ENCODE measurements at places on chromosomes 2 and 18.

DNA sequence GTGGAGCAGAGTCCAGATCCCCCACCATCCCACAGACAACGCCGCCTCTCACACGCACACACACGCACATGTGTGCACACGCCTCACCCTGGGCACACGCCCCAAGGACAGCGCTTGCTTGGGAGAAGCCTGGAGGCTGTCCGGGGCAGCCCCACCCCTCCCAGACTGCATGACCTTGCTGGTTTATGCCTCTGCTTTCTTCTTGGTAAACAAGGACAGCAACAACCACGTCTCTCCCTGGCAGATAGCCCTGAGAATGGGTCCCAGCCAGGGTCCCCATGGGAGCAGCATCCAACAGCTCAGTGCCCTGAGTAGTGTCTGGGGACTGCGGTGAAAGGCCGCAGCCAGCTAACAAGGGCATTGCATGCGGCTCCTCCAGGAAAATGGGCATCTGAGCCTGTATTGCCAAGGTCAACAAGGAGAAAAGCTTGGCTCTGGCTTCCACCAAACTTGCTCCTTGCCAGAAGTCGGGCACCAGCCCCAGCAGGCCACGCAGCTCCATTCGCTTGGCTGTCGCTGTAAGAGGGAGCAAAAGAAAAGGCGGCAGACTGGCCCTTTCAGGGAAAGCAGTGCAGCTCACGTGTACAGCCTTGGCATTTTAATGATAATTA, 234.6 kb downstream of the EIPR1 start:
- no peak for DNase-seq

DNA sequence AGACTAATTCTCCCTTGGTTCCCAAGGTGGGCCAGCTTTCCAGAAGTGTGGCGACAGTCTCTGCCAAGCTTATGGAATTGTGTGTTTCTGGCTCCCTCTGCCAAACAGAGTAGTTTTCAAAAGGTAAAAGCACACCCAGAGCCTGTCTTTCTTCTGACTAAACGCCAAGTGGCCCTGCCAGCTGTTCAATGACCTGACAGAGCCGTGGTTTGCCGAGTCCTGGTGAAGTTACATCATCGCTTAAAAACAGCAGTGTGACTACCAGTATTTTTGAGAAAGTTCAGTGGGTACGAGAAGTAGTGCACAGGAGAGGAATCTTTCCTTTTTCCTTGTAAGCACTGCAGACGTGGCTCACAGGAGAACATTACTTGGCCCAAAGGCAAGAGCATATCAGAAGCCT, 1.9 kb downstream of the PER2 start:
- DNase-seq, result no peak

DNA sequence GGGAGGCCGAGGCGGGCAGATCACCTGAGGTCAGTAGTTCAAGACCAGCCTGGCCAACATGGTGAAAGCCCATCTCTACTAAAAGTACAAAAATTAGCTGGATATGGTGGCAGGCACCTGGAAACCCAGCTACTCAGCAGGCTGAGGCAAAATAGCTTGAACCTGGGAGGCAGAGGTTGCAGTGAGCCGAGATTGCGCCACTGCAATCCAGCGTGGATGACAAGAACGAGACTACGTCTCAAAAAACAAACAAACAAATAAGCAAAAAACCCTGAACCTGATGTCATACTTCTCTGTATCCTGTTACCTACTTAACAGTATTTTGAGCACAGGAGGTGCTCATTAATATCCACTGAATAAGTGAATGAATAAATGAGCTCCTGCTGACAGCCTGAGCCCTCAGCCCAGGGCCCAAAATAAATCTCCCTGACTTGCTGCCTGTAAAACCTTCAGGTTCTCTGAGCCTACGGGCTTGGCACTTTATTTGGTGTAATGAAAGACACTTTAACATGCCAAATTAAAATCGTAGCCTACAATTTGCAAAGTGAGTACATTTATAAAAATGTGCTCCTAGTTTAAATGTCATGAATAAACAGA, 215.1 kb downstream of the ZNF385B start:
- no peak for DNase-seq

GRCh38 chr2:52919673-52920072, 847.9 kb upstream of the CHAC2 start:
- DNase-seq, result no peak

GRCh38 chr2:229050133-229050532, 221.0 kb downstream of the PID1 start:
- no peak for DNase-seq

GRCh38 chr2:138207074-138207930, 243.0 kb downstream of the HNMT start:
- no peak for DNase-seq

DNA sequence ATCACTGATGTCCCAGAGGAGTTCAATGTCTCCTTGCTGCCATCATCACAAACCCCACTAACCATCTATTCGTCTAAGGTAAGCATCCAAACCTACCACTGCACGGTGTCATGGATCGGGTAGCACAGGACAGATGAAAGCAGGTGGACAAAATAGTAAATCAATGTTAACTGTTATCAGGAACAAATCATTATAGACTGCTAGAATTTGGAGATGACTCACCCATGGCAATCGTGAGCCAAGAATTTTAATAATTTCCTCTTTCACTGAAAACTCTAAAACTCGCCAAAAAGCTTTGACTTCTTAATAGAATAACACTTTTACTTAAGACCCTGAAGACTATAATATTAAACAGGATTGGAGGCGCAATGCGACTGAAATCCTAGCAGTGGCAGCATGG, 33.7 kb upstream of the BZW1 start:
- no peak for DNase-seq

- no peak for DNase-seq
These were observed 138.5 kb upstream of the SLC35G4 start for GRCh38 chr18:11470941-11471340.

- DNase-seq, result no peak
These were observed 354.8 kb downstream of the INSIG2 start for GRCh38 chr2:118442996-118443553.

DNA sequence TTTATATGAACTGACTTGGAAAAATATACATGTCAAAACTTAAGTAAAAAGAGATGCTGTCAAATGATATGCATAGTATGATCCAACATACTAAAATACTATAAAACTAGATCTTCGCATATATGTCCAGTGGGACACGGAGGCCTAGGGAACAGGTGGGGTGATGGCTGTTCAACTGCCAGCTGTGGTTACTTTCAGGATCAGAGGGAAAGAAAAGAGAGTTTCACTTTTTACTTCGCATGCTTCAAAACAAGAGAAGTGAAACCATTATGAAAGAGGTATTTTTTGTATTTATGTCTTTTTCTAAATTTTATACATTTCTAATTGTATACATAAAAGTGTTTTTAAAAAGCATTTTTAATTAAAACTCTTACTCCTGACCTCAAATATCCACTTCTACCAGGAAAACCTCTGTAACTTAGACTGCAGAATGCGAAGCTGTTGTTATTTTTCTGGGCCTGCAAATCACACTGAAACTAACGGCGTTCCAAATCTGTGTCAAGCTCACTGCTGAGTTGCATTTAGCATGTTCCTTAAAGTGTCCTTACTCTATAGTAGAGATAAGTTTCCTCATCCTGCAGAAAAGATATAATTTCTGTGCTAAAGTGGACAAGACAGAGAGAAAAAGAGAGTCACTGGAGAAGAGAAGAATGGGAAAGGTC, 97.8 kb upstream of the SLC35G4 start:
- no peak for DNase-seq

GRCh38 chr2:45754131-45755010, 102.9 kb downstream of the PRKCE start:
- no peak for DNase-seq

- no peak for DNase-seq
These were observed 20.2 kb downstream of the SANBR start for GRCh38 chr2:61085883-61086282.

- no peak for DNase-seq
These were observed 12.2 kb upstream of the CAB39 start for GRCh38 chr2:230700447-230700846.
